Fibroblast of lung (primary cell): ENCODE measurements at places on chromosomes 4 and X. TPM values are rescaled to one million over a fixed set of nuclear protein-coding genes. Genes with fewer than 3 reads are reported as not detected.

CRLF2 gene
- not detected in 2 replicates for total RNA-seq

DDIT4L gene
- total RNA-seq: 3.3 and 6.4 TPM in 2 replicates

SPARCL1 gene
- total RNA-seq: 2.3 and 4.1 TPM in 2 replicates

STEEP1 gene
- 38.0 and 40.8 TPM in 2 replicates for total RNA-seq

RPL10 gene
- 2,291 and 2,319 TPM in 2 replicates for total RNA-seq

GPR173 gene
- 2.3 and 5.6 TPM in 2 replicates for total RNA-seq

MID2 gene
- total RNA-seq: 17.2 and 17.5 TPM in 2 replicates

DDX60 gene
- 20.8 and 23.1 TPM in 2 replicates for total RNA-seq

BEX4 gene
- 11.1 and 20.3 TPM in 2 replicates for total RNA-seq

TMEM165 gene
- total RNA-seq: 98.9 and 108 TPM in 2 replicates

CETN2 gene
- total RNA-seq: 30.6 and 40.8 TPM in 2 replicates
